NCI-H1436 (cell line): ENCODE measurements at places on chromosomes 12 and 14.

DNA sequence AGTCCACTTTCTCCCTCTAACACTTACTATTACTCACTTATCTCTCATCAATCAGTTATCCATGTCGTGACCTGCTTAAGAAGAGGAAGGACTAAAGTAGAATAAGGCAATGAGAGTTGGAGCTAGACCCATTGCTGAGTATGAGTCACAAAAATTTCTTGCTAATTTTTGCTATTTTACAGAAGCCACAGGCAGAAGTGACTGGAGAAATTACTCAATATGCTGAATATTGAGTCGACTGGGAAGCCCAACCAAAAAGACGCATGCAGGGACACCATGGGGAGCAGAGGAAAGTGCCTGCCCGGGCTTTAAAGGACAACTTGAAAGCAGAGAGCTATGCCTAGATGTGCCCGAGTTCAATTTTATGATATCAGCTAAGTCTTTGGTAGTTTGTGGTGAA, 115.4 kb upstream of the FOXG1 start:
- DNase-seq: no peak

GRCh38 chr12:112370199-112370598, 12.0 kb downstream of the HECTD4 start:
- no peak for DNase-seq

GRCh38 chr12:70648191-70648590, 11.0 kb upstream of the PTPRB start:
- no peak for DNase-seq

- no peak for DNase-seq
These were observed 98.7 kb downstream of the DDHD1 start for GRCh38 chr14:53054457-53054856.

- DNase-seq: no peak
These were observed 141.5 kb downstream of the NEDD1 start for GRCh38 chr12:97048421-97049035.

DNA sequence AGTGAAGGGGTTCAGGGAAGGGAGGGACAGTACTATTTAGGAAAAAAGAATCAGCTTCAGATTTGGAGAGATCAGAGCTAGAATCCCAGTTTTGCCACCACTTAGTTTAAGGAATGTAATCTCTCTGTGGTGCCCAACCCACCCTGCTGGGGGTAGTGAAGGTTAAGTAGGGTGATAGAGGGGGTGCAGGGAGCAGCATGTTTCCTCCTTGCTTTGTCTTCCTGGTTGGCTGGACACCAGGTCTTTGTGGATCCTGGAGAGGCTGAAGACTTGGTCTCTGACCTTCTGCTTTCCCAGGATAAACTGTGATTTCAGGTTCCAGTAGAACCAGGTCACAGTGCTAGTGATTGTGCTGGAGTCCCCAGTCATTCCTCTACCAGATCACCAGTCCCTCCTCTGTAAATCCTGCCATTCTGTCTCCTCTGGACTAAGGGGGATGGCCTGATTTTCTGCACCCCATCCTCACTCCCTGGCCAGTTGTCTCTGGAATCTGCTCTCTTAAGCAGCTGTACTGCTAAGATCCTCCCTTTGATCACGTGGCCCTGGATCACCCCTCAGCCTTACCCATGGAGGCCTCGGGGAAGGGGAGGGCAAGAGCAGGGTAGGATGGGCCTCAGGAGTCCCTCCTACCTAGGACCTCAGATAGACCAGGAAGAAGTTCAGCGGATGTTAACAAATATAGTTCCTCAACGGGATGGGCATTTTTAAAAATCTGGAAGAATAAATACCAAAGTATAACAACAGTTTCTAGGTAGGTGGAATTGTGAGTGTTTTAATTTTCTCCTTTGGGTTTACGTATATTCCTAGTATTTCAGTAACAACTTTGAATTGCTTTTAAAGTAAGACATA, 3.1 kb downstream of the MAP3K12 start:
- DNase-seq: no peak

DNA sequence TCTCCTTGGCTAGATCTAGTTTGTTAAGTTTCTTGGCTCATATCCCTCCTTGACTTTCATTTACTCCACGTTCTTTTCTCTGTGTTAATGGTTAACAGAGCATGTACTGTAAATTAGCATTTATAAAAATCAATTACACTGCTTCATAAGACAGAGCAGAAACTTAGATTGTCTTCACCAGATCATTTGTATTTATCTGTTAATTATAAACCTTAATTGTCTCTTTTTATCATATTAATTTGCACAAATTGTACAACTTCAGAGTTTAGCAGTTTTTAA, 221.2 kb upstream of the EGLN3 start:
- no peak for DNase-seq

- no peak for DNase-seq
These were observed 78.4 kb upstream of the DNM1L start for GRCh38 chr12:32600681-32601080.

- DNase-seq: no peak
These were observed 177.1 kb downstream of the RMST start for GRCh38 chr12:97639702-97640101.

GRCh38 chr12:16037533-16037932, 126.4 kb downstream of the DERA start:
- no peak for DNase-seq

GRCh38 chr14:31712244-31713127, 151.3 kb downstream of the NUBPL start:
- DNase-seq: no peak

- no peak for DNase-seq
These were observed 368.1 kb upstream of the TMTC1 start for GRCh38 chr12:30151831-30152230.

- DNase-seq: no peak
These were observed 63.9 kb upstream of the GALNT9 start for GRCh38 chr12:132393245-132393795.

DNA sequence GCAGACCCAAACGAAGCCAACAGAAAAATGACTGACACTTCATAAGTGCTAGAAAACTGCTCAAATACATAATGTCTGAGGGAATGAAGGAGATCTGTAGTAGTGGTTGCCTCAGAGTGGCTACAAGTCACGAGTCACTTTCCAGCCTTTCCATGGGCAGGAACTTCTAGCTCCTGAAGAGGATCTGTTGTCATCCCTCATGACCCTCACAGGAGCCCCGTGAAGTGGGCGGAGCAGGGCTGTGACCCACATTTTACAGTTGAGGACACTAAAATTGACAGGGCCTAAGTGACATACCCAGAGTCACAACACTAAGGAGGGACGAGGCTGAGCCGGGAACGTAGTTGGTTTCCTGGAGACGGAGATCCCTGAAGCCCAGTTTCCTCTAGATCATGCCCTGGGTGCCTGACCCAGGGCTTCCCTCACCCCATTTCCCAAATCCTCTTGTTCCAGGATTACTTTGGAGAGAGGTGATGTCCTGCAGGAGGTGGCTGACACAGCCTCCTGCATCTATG, 45.8 kb upstream of the P2RX7 start:
- DNase-seq: no peak

DNA sequence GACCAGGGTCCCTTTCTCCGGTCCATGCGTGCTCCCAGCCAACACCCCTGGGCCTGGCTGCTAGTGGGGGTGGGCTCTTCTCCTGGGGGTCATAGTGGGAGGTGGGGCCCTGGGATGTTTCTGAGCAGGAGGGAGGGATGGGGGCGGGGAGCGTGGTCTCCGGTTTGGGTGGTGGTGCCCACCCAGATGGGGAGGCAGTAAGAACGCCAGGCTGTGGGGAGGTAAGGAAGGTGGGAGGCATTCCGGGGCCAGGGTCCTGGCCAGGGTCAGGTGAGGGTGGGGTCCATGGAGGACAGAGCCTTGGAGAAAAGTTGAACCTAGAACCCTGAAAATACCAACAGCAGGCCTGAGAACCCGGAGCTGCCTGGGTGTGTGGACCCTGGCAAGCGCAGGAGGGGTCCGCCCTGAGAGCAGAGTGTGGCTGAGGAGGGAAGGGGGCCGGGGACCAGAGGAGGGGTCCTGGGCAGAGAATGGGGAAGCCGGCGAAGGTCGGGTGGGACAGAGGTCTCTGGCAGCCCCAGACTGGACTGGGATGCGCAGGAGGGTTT, 5.7 kb downstream of the CRIP2 start:
- DNase-seq: no peak

DNA sequence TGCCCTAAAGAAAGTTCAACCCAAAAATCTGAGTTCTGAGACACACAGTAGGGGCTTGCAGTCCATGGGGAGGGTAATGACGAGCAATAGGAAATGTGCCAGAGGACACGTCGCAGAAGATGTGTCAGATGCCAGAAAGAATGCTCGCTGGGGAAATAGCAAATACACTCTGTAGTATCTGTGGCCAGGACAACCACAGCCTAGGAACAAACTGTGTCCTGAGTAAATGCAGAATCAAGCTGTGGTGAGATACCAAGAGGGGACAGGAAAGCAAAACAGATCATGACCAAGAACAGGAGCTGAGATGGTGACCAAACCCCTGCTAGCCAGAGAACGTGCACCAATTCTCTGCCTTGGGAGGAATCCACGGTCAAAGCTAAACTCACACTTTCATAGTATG, 9.1 kb downstream of the CRACR2A start:
- DNase-seq: no peak

DNA sequence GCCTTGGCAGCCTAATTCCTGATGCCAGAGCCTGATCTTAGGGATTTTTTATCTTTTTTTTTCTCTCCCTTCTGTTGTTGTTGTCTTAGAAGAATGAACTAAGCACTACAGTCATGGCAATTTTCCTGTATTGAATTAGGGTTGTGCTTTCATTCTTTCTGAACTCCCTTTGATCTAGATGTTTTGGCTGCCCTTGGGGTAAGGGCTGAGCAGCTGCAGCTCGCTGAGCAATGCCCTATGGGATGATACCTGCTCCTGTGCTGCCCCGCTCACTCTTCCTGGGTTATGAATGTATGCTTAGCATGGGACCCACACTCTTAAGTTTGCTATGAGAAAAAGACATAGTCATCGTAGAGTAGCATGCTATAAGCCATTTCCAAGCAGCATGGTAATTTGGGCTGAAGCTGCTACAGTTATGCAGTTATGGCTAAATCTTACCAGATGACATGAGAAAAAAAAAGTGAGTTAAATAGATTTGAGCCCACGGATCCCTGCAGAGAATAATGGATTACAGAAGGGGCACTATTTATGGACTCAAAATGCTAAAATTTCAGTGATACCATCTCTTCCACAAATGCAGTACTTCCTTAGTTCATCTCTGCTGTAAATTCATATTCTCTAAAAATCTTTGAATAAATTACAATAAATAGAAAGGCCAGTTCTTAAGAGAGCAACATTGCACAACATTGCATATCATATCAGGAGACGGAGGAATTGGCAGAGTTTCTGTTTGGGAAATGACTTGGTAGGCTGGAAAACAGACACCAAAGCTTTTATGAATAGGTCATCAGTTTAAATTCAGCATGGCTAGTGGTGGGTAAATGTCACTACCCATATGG, 79.2 kb upstream of the PTHLH start:
- DNase-seq: no peak

DNA sequence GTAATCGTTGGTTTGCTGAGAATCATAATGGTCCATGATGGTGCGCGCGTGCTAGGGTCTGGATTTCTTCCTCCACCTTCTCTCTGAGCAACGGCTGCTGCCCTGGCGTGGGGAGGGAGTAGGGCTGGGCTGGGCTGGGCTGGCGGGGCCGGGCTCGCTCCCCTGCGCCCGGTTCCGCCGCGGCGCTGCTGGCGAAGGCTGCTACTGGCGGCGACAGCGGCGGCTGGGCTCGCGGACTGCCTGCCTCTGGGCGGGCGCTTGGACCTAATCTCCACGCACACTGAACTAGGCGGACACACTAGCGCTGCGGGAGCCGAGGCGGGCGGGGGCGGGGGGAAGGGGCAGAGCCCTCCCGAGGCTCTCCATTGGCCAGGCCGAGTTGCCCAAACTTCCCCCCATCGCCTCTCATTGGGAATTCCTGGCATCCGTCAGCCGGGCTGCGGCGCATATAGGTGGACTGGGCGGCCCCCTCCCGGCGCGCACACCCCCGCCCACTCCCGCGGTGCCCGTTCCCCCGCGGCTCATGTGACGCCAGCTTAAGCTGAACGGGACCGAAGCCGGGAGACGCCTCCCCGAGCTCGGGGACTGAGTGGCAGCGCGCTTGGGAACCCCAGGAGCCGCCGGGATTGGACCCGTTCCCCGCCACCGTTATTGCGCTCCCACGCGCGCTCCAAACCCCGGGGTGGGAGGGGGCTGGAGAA, at the start of gene ACTN1:
Gene ACTN1, minus strand, starts transcription at position 282 of the 701 bp plus-strand sequence. Its CDS starts 246 bp downstream, at position 36.
- peak; percentile 96 for DNase-seq

DNA sequence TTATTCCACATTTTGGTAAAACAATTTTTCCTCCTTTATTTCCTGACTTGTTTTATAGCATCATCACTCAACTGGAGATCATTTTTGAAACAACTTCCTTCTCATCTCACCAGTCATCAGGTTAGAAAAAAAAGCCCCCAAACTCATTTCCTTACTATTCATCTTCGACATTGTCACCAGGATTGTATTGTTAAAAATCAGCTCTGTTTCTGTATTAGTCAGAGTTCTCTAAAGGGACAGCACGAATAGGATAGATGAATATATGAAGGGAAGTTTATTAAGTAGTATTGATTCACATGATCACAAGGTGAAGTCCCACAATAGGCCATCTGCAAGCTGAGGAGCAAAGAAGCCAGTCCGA, 392.6 kb downstream of the FUT8 start:
- no peak for DNase-seq

GRCh38 chr12:48852734-48853688, 1.0 kb upstream of the DDX23 start:
- DNase-seq: peak; percentile 88

GRCh38 chr12:50120521-50120920, 8.5 kb downstream of the COX14 start:
- no peak for DNase-seq

- no peak for DNase-seq
These were observed 1.5 kb upstream of the LTA4H start for GRCh38 chr12:96036765-96037455.

DNA sequence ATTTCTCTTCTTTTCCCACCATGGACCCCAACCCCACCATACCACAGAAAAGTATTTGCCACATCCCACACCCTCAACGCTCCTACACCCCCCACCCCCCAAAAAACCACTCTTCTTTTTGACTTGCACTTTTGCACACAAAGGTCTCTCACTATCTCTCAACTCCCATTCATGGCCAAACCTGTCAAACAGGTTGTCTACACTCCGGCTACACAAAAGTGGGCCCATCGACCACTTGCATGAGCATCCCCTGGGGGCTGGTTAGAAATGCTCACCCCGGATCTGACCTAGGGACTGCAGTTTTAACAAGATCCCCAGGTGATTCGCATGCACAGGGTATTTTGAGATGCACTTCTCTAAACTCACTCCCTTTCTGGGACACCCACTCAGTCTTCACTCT, 248.2 kb downstream of the DPF3 start:
- no peak for DNase-seq
